ENCODE measurements at places on chromosomes 7 and 10.

GRCh38 chr7:27423821-27424220 is 181.2 kb downstream of the EVX1 start:
- DNase-seq: no peak

GRCh38 chr7:112699725-112700513 is 90.3 kb downstream of the TMEM168 start:
- no peak for DNase-seq

GRCh38 chr10:69345890-69346474 is 67.7 kb downstream of the HK1 start:
- DNase-seq: no peak

DNA sequence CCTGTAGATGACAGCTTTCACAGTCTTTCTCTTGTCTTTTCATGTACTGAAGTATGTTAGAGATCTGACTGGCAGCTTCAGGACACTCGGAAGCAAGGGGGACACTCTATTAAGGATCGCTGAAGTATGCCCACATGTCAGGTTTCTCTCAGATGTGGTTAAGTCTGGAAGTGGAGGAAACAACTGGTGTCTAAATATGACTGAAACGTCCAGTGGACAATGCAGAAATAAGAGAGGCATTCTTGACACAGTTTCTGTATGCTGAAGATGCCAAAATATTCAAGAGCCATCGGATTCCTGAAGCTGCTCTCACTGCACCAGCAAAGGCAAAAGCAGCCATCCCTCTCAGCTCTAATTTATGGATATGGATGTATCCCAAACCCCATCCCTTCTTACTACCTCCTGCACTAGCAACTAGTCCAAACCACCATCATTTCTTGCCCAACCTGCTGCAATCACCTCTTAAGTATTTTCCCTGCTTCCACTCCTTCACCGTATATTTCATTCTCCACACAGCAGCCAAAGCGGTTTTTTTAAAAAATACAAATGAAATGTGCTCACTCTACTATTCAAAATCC is 113.4 kb downstream of the REEP3 start:
- no peak for DNase-seq

GRCh38 chr7:142556740-142557139 is 192.5 kb upstream of the PRSS1 start:
- peak; percentile 98 for DNase-seq

DNA sequence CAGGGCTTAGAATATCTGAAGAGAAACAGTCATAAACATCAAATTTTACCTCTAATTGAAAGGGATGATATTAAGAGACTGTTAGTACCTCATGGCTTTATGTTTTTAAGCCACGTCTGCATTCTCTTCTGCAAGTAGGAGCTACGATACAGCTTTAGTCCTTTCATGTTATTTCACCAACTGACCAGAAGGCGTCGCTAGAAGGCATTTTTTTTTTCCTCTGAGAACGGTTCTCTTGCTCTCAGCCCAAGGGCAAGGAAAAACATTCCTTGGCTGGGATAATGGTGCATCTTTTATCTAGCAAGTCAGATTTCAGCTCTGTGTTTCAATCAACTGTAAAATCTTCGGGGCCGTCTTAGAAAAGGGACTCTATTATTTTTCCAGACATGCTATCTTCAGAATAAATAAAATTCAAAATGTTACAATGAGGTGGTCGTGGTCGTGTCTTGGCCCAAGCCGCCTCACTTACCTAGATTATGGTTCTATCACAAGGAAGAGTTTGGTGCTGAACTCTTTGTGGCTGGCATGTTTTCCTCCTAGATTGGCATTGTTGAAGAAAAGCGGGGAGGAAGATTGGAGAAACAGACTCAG is 41.6 kb upstream of the LYZL2 start:
- peak; percentile 80 for DNase-seq

- no peak for DNase-seq
These were observed 461.9 kb downstream of the PTPRN2 start for GRCh38 chr7:158125721-158126120.

DNA sequence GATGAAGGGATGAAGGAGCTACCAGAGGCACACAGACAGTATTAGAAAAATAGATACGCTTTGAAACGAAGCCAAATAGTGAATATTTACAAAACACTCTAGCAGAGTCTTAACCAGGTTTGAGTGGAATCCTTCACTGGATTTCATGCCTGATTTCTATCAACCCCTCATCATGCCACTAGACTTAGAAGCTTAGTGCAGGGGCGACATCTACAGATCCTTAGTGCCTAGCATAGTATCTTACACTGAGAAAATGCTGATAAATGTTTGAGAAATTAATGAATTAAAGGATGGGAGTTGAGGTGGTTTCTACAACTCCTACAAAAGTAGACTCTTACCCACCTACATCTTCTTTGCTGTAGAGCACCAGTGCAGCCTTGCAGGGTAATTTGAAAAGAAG is 54.7 kb upstream of the CCNJ start:
- no peak for DNase-seq

DNA sequence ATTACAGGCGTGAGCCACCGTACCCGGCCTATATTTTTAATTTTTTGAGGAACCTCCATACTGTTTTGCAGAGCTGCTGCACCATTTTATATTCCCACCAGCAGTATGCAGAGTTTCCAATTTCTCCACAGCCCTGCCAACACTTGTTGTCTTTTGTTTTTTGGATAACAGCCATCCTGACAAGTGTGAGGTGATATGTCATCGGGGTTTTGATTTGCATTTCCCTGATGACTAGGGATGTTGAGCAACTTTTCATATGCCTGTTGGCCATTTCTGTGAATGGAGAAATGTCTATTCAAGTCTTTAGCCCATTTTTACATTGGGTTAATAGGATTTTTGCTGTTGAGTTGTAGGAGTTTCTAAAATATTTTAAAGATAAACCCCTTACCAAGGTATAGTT is 22.2 kb downstream of the ENTPD7 start:
- DNase-seq: peak; percentile 37

DNA sequence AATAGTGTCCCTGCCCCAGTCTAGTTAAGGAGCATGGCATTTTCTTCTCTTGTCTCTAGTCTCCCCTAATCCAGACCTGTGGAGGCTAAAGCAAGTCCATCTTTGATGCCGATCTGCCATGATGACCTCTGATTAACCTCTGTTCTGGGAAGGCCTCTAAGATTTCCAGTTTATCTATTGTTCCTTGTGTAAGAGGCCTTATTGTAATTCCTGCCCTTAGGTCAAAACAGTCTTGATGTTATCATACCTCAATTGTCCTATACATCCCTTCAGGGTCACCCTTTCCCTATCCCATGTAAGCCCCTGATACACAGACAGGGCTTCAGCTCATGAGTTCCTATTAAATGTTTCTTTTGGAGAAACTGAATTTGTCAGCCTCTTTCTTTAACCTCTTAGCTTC is 4.9 kb upstream of the ZMIZ2 start:
- no peak for DNase-seq

GRCh38 chr7:12653110-12653509 is 34.3 kb upstream of the ARL4A start:
- no peak for DNase-seq

GRCh38 chr7:74299401-74299800 is 10.2 kb downstream of the CLIP2 start:
- DNase-seq: no peak

DNA sequence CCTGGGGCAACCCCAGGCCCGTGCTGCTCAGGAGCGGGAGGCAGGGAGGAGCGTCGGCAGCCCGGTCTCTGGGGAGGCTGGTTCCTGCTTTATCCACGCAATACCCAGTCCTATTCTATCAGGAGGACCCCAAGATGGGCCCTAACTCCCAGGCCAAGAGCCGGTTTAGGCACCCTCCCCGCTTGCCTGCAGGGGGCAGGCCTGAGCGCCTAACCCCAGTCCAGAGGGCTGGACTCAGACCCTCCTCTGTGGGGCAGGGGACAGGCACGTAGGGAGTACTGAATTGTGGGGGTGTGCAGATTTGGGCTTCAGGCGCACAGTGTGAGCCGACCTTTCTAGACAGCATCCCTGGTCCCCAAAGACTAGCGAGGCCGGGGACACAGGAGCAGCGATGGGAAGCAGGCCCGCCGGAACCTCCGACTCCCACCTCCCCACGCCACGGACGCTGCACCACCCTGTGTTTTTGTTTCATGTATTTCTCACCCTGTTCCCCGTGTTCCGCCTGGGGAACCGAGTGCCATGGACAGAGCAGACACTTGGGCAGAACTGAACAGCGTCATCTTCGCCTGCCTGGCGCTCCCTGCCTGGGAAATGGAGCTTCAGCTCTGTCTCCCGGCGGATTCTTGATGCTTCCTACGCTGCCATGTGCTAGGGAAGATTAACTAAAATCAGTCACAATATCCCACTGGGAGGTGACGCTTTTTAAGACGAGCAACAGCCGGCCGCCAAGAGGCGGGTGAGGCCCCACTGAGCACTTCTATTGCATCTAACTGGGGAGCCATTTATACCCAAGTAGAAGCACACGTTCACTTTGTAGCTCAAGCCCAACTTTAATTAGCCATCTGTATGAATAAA is 5.3 kb downstream of the NUDT1 start:
- peak; percentile 18 for DNase-seq

DNA sequence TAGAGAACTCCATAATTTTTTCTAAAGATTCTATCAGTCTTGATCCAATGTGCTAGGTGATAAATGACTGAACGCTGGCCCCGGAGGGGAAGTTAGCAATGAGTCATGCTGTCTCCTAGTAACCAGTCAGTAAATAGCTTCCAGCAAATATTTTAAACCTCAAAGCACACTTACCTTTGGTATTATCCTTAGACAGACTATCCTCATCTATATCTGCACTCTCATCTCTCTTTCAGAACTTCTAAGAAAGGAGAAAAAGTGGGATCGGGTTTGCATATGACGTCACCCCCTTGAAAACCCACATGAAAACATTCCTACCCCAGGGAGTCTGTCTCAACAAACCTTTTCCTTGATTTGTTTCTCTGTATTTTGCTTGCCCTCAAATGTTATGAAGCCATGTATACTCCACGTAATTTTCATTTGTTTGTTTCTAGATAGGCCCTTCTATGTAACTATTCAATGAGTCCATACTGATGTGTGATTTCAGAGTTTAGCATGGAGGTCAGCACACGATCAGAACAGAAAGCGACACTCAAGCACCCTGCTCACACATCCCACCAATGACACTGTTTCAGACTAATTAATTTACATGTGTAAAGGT is 174.9 kb upstream of the NRP1 start:
- DNase-seq: peak; percentile 76

GRCh38 chr7:113664867-113665266 is 253.9 kb downstream of the PPP1R3A start:
- no peak for DNase-seq

GRCh38 chr10:125291836-125292235 is 131.5 kb upstream of the CTBP2 start:
- DNase-seq: no peak

- DNase-seq: peak; percentile 89
These were observed 21.6 kb upstream of the LIMK1 start for GRCh38 chr7:74061840-74062539.

- DNase-seq: no peak
These were observed 34.8 kb upstream of the SDK1 start for GRCh38 chr7:3266240-3266639.

DNA sequence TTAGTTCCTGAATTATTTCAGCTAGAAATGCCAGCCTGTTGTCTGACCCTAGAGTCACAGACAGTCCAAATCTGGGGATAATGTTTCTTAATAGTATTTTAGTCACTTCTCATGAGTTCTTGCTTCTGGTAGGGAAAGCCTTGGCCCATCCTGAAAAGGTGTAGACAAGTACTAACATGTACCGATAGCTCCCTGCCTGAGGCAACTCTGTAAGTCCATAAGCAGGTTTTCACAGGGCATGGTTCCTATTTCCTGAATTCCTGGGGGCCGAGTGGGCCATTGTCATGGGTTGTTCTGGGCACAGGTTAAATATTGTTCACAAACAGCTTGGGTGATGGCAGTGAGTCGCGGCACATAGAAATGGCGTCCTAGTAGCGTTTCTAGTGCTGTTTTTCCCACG is 3.1 kb upstream of the ZNF117 start:
- DNase-seq: no peak

GRCh38 chr7:119026391-119026790 is 801.9 kb downstream of the ANKRD7 start:
- no peak for DNase-seq

GRCh38 chr7:73308074-73308664 is 457 bp downstream of the NSUN5 start:
- no peak for DNase-seq

- DNase-seq: no peak
These were observed 18.6 kb upstream of the VCL start for GRCh38 chr10:73979141-73979808.

DNA sequence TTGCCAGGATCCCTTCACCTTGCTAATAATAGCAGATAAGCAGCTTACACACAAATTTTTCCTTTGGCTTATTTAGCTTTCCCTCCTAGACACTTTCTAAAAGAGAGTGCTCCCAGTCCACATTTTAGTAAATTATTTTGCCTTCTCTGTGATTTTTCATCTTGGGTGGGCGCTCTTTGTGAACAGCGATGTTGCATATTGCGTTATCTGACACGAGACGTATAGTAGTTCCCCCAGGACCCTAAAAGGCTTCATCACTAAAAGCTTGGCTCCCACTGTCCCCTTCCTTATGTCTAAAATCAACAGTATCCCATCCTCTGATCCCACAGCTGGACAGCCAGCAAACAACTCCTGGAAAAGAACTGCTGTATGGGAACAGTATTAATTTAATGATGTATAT is 232.9 kb downstream of the DYNC1I1 start:
- DNase-seq: no peak

- no peak for DNase-seq
These were observed 14.8 kb upstream of the PRR15 start for GRCh38 chr7:29548823-29549222.

GRCh38 chr7:80105701-80106408 is 28.8 kb upstream of the GNAI1 start:
- DNase-seq: no peak

DNA sequence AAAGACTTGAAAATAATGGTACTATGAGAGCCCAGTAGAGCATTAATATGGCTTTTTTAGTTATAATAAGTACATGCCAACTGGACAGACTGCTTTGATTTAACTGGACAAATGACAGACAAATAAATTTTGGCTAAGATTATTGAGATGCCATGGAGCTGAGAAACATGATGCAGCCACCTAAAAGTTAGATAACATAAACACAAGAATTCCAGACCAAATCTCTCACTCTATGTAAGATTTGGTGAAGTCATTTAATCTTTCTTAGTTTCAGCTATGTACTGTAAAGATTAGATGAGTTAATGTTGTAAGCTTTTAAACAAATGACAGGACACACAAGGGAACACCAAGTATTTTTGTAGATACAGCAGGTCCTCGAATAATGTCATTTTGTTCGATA is 118.2 kb downstream of the CACNA2D1 start:
- peak; percentile 32 for DNase-seq

DNA sequence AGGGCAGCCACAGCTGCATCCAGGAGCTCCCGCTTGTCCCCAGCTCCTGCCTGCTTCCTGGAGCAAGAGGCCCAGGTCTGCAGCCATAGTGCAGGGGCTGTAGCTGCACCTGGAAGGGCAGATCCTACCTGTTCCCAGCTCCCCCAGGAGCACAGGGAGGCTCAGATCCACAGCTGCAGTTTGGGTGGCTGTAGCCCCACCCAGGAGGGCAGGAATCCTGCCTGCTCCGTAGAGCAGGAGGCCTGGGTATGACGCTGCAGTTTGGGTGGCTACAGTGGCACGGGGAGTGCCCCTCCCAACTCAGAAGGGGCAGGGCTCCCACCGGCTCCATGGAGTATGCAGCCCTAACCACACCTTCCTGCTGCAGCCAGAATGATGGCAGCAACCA is 26.7 kb upstream of the CDCA7L start:
- no peak for DNase-seq
